ENCODE measurements at places on chromosomes 6 and 20.
A peak's percentile ranks its signal among the peaks of the same experiment; 100 is the strongest.

DNA sequence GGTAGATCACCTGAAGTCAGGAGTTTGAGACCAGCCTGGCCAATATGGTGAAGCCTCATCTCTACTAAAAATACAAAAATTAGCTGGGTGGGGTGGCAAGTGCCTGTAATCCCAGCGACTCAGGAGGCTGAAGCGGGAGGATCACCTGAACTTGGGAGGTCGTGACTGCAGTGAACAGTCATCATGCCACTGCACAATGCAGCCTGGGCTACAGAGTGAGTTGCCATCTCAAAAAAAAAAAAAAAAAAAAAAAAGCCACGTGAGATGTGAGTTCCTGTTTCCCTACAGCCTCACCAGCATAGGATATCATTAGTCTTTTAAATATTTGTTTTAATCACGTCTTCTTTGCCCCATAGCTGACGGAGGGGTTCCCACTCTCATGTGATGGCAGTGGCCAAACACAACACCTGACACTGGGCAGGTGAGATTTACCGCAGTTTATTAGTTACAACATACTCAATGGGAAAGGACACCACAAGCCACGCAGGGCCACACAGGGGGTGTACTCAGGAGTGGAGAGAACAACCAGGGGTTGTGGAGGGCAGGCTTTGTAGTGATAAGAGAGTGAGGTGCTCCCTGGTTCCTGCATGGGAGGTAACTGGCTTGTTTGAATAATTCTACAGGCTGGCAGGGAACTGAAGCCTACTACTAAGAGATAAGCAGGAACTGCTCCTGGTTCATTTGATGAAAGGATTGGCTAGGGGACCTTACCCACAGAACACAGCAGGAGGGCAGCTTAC is 4.6 kb upstream of the LZTS3 start:
- DNase-seq = no peak

DNA sequence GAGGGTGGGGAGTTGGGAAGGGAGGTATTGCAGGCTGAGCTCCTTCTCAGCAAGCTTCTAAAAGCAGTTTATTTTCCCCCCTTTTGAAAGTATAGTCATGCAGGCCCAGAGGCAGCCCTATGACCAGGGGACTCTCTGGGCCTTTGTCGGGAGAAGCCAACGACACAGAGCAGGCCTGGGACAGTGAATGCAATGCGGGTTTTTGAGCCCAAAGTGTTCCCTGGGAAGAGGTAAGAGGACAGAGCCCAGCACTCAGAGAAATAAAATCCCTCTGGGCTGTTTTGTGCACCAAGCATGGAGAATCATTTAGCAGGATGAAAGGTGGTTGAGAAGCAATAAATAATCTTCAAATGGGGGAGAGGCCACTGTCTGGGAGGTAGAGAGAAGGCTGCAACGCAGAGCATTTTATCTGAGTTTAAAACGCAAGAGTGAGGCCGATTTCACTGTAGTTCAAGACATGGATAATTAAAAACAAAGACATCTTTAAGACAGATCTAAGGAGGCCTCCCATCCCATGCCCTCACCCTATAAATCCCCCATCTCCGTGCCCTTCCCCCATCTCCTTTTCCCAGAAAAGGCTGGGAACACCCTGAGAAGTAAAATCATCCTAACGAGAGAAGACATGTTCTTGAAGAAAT is 237.5 kb downstream of the CDC5L start:
- DNase-seq = no peak

- peak; percentile 29 for DNase-seq
These were observed 2.8 kb upstream of the HTR1B start for GRCh38 chr6:77466055-77466450.

GRCh38 chr6:53647462-53648094 is 18.0 kb downstream of the KLHL31 start:
- no peak for DNase-seq
